ENCODE measurements at places on chromosomes 7 and 10.

GRCh38 chr7:127976056-127976737 is 55.0 kb downstream of the LRRC4 start:
- DNase-seq, result no peak

DNA sequence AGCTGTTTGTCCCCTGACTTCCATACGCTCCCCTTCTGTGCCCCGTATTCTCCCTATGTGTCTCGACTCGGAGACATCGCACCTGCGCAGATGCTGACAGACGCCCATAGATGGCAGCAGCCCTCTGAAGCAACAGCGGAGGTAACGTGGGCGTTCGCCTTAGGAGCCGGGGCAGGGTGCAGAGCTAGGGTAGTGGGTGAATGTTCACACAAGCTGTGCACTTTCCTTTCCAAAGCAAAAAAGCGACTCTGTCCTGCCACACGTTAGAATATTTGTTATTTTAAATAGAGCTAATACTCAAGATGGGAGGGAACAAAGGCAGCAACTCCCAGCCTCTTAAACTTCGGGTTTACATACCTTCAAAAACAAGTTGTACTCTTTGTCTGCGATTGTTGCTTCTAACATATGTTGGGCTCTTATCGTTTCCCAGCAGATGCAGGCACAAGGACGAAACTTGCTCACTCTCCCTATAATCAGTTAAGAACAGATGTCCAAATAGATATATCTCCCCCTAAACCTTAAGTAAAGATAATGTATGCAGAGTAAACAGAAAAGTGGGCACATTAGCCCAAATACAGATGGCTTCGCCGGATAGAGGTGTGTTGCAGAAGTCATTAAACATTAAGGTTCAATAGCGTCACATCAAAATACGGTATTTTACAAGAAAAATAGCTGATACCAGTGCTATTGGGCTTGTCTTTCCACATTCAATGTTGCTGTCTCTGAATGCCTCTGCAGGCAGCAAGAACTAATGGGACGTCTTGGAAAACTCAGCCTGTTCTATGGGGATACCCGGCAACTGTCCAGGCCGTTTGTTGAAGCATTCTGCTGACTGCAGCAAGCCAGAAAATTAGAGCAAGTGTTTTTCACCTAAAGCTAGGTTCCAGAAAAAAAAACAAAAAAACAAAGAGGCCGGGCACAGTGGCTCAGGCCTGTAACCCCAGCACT is 340.3 kb upstream of the PRKCQ start:
- peak; percentile 90 for DNase-seq

- DNase-seq, result no peak
Observed at GRCh38 chr10:62511656-62512055, 137.5 kb downstream of the ZNF365 start.

DNA sequence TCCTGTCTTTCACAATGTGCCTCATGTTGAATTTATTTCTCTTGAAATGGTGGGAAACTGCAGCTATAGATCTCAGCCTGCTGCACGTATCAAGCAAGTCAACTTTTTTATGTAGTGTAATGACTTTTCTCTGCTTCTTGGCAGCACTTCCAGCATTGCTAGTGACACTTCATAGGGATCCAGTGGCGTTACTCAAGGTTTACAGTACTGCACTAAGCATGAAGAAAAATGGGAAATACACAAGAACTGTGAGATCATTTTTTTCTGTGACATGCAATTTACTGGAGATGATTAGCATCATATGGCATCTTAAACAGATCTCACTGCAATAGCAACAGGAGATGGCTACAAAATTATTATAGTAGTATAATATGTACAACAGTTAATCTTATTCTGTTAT is 90.9 kb downstream of the POLR1F start:
- no peak for DNase-seq

DNA sequence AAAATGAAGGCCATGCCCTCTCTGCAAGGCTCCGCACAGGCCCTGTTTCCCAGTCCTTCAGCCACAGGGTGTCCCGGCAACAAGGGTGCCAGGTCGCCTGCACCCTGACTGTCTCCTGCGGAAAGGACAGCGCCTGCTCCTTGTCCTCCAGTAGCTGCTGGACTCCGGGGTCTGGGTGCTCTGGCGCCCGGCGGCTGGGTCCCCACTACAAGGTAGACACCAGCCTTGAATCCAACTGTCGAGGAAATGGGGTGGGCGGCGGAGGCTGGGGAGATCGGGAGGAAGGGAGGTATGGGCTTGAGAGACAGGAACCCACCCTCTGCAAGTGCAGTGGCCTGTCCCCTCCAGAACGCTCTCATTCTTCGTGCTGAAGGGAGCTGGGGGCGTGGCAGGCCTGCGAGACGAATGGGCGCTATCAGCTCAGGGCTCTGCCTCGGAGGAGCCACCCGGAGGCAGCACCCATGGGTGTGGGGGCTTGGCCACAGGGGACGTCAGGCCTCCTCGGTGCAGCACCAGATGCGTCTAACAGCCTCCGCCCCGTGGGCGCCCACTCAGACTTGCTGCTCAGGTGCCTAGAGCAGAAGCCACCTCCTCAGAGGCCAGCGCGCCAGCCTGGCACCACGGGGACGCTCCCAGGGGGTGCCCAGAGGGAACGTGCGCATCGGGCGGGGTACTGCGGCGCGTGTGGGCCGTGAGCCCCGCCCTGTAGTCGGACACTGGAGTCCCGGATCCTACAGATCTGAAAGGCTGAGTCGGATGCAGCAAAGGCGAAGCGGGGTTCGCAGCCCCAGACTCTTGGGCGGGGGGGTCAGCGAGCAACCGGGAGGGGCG is 15.6 kb downstream of the ADAM8 start:
- DNase-seq, result peak; percentile 55

GRCh38 chr7:64853679-64854078 is 49.4 kb upstream of the ZNF273 start:
- DNase-seq, result no peak

GRCh38 chr10:28408237-28408777 is 105.4 kb upstream of the MPP7 start:
- DNase-seq, result no peak

DNA sequence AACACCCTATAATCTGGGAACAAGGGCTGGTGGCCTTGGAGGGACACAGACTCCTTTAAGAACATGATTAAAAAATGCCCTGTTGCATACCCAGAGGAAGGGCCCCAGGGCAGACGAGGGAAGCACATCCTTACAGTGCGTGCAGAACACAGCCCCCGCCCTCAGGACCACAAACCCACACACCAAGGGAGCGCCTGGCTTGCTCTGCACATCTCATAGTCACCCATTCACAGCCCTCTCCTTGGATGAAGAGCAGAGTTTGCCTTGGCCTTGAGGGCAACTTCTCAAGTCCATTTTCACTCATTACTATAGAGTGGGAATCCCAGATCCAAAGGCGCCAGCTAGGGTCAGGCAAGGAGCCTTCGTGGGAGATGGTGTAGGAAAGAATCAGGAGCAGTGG is 6.3 kb upstream of the VSIR start:
- no peak for DNase-seq

- DNase-seq, result no peak
Observed at GRCh38 chr7:100677308-100678267, 4.0 kb downstream of the GNB2 start.

GRCh38 chr7:28474282-28474638 is 61.9 kb downstream of the CREB5 start:
- DNase-seq, result no peak

GRCh38 chr10:79488336-79488735 is 24.0 kb upstream of the EIF5AL1 start:
- DNase-seq, result peak; percentile 22

DNA sequence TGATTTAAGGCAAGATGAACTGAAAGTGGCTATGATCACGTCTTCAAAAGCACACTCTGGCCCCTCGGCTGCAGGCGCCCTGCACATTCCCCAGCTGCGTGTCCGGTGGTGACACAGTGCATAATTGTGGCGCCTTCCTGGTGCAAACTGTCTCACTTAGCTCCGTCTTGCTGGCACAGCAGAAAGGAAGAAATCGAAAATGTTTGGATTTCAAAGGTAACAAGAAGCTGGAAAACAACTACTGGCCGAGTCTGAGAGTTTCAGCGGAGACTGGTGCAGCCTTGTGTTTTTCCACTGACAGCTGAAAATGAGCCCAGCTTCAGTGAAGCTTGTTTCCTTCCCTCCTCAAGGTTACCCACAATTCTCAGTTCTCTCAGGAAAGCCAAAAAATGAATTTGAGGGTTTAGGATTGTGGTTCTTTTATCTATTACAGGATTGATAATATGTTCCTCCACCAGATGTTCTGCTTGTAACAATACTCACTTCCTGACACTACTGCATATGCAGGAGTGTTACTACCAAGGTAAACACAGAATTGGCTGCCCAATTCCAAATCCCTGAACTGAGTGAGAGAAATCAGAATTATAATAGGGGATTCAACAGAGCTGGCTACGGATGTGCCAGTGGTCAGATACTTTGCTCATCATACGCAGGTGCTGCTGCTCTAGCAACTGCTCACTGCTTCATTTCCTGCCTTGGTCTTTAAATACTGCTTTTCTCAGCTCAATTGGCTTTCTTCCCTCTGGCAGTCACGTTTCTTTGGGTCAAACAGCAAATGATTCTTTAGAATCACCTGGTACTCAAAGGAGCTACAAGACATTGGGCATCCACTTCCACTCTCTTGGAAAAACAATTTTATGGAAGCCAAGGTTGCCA is 63.7 kb downstream of the TRUB1 start:
- no peak for DNase-seq

DNA sequence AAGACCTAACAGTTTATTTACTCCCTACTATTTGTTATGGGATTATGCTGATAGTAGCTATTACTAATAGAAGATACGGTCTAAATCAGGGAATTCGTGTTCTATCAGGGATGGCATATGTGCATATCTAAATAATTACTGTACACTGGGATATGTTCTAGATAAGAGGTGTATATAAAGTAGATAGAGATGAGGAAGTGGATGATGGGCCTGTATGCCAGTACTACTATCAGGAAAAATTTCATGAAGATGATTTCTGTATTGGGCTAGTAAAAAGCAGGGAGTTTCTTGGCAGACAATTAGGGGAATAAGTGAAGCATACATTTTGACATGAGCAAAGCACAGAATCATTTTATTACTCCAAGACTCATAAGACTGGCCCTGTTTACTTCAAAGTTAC is 26.2 kb downstream of the PTPN12 start:
- no peak for DNase-seq

- DNase-seq, result no peak
Observed at GRCh38 chr10:78193189-78193588, 159.5 kb downstream of the RPS24 start.

Measured in inflammatory macrophage treated with lipopolysaccharide for 1 hour (primary cell).